ENCODE measurements at places on chromosomes 6 and 20. TPM values are rescaled to one million over a fixed set of nuclear protein-coding genes. Genes with fewer than 3 reads are reported as not detected.

- no peak for DNase-seq
Measured at GRCh38 chr6:17442196-17442595, 48.8 kb downstream of the CAP2 start.

DNA sequence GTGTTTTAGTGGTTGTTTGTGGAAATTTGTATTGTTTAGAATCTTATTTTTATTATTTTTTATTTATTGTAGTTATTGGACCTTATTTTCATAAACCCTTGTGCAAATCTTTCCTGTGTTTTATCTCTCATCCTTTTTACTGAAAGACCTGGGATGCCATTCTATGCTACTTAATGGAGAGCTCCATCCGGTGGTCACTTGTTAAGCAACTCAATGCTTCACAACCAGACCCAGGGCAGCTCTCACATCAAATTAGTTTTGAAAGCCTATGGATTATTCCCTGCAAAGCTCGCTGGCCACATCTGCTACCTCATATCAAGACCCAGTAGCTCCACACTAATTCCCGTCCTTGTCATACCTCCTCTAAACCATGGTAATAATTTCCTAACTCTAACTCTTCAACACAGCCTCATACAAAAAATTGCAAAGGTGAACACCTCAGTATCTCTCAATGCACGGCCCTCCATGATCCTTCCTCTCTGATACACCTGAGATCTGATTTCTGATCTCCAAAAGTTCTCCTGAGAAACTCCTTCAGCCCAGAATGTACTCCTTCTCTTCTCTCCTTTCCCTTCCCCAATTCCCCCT lies 296.6 kb upstream of the MANEA start:
- peak; percentile 1 for DNase-seq

GRCh38 chr6:36210182-36210581 lies 13.6 kb downstream of the BRPF3 start:
- DNase-seq = no peak

DNA sequence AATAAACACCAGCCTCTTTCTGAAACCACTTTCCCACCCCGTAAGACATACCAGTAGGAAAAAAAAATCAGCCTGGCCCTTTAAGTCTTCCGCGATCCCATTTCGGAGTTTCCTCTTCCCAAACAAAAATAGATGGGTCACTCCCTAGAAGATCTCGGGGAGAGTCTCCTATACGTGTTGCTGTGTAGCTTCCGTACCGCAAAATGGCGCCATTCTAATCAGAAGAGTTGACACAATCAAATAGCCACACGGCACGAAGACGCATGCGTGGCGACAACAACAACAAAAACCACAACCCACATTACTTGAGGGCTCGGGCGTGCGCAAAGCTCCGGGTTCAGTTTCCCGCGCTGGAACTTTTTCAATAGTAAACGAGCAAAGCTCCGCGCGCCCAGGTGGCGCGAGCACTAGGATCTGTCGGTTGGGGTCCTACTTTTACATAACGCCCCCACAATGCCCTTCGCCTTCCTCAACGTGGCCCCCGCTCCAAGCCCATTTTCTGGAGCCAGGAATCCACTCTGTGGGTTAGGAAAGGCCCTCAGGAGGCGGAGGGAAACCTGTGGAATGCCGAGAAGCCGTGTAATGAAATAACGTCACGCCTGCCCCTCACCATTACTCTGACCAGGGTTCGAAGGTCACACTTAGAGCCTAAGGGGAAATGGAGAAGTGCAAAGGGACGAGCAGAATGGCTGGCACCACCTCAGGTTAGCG lies at the start of gene GPANK1:
Gene GPANK1, minus strand, starts transcription at position 208 of the 711 bp plus-strand sequence. CDS start 519 bp downstream, outside the sequence.
- DNase-seq = peak; percentile 91

DNA sequence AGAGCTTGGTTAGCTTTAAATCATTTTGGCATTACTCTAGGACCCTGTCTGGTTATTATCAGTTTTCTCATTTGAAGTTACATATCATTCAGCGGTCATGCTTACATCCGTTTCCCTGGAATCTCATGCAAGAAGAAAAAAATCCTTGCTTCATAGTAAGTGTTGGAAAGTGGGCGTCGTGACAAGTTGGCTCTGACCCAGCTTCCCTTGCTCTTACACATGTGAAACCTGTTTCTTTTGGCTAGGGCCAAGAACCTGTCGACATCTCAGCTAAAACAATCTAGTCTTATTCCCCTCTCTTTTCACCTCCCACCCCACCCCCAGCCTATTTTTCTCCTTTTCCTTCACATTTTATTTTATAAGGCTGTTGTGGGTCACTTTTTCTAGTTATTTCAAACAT lies 45.5 kb downstream of the ANKS1A start:
- peak; percentile 86 for DNase-seq

GRCh38 chr6:153210083-153210482 lies 79.0 kb upstream of the RGS17 start:
- peak; percentile 54 for DNase-seq

GRCh38 chr6:157229132-157229618 lies 94.1 kb downstream of the TMEM242 start:
- no peak for DNase-seq

- DNase-seq = peak; percentile 66
Measured at GRCh38 chr6:33118525-33119123, 42.8 kb downstream of the HLA-DPB1 start.

DNA sequence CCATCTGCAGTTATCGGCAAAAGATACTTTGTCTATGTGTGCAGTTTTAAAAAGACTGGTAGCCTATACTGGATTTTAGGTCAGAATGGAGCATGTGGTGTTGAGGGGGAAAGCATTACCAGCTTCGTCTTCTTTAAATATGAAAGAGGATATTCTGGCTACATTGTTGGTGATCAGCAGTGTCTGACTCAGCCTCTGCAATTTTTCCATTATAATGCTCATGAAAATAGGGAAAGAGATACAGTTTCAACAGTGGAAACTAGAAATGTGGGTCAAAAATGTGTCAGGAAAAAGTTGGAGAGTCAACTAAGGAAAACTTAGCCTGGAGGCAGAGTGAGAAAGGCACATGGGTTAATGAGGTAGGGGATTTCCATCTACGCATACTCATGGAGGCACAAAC lies 45.2 kb downstream of the HDGFL1 start:
- DNase-seq = peak; percentile 7

GRCh38 chr6:3627501-3627900 lies 124.0 kb downstream of the PXDC1 start:
- no peak for DNase-seq

- no peak for DNase-seq
Measured at GRCh38 chr20:49045440-49046086, 549 bp upstream of the CSE1L start.

- peak; percentile 76 for DNase-seq
Measured at GRCh38 chr6:27295301-27296079, 16.6 kb downstream of the POM121L2 start.

- DNase-seq = no peak
Measured at GRCh38 chr20:12455148-12455547, 537.5 kb downstream of the BTBD3 start.

DNA sequence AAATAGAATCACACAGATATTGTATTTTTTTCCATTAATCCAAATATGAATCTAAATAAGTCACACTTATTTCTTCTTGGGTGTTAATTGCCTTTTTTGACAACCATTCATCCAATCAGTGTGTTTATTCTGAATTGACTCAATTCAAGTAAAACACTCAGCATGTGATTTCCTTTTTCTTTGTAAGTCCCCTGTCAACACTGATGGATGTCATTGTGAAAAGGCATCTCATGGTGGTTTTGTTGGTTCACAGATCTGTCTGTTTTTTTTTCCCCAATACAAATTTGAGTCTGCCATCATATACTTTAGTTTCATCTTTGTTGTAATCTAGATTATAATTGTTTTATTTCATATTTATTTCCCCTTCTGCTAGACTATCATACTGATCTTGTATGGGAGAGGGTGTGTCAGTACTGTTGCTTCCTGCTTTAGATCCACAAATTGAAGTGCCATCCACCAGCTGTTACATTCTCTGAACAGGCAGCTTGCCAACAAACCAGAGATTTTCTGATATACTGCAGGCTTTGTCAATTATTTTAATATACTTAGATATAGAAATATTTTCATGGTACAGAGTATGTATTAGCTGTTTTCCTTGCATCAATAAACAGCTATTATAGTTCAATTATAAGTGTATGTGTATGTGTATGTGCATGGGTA lies 64.2 kb upstream of the FLRT3 start:
- DNase-seq = peak; percentile 9

- DNase-seq = peak; percentile 8
Measured at GRCh38 chr20:8647961-8648441, 420.9 kb upstream of the PLCB4 start.

HLA-DMB gene
- total RNA-seq = 0.83 TPM

TMEM170B gene
- 4.5 TPM for total RNA-seq

SPDEF gene
- total RNA-seq = under 0.01 TPM

B3GAT2 gene
- not detected for total RNA-seq

BLOC1S5 gene
- 19.3 TPM for total RNA-seq

GHRH gene
- not detected for total RNA-seq

HRH3 gene
- total RNA-seq = not detected

TENT5A gene
- total RNA-seq = 24.9 TPM

HCRTR2 gene
- total RNA-seq = not detected
